ENCODE measurements at places on chromosomes 12 and 14.
A peak's percentile ranks its signal among the peaks of the same experiment; 100 is the strongest.

- DNase-seq: no peak
Measured at GRCh38 chr14:76125511-76125910, 26.2 kb upstream of the GPATCH2L start.

DNA sequence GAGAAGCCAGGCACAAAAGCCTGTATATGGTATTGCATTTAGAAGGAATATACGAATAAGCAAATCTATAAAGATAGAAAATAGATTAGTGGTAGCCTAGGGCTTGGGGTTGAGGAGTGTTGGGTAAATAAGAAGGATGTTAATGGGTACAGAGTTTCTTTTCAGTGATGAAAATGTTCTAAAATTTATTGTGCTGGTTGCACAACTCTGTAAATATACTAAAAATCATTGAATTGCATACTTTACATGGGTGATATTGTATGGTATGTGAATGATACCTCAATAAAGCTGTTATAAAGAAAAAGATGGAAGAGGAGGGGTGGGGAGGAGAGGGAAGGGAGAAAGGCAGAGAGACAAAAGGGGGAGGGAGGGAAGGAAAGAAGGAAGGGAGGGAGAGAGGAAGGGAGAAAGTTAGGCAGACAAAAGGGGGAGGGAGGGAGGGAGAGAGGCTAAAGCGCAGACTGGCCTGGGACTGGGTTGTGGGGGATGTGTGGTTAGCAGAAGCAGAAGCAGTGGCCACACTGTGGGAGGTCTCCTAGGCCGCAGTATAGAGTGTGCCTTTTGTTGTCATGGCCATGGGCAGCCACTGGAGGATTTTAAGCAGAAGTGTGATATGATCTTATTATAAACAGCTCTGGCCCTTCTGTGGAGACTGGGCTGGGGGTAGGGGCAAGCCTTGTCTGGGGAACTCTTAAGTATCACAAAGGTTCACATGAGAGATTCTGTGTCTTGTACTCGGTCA is 73.6 kb upstream of the ELK3 start:
- no peak for DNase-seq

DNA sequence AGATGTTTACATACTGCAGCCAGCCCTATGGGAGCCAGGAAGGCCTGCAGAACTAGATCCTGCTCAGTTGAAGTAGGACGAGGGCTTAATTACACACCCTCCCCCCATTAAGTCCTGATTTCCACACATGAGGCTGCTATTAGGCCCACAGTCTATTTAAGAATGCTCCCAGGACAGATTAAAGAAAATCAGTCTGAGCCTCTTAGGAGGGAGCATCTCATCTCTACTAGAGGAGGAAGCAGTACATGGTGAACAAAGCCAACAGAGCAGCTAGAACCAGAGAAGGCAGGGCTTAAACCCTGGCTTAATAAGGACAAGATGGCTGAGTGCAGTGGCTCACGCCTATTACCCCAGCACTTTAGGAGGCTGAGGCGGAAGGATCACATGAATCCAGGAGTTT is 55.8 kb upstream of the ARHGAP5 start:
- DNase-seq: no peak

DNA sequence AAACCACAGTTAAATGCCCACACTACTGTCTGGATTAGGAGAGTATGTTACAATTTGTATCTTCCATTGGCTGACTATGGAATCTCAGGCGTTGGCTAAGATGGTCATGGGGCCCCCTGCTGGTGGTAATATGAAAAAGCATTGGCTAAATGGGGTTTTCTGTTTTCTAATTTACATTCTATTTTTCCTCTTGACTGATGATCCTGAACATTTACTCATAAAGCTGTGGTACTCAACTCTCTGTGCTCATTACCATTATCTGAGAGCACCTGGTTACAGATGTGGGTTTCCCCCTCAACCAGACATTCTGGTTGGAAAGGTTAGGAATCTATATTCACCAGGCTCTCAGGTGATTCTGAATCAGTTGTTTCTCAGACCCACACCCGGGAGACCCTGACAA is 64.8 kb downstream of the WSCD2 start:
- no peak for DNase-seq

GRCh38 chr14:56199095-56199981 is 81.1 kb downstream of the PELI2 start:
- no peak for DNase-seq

DNA sequence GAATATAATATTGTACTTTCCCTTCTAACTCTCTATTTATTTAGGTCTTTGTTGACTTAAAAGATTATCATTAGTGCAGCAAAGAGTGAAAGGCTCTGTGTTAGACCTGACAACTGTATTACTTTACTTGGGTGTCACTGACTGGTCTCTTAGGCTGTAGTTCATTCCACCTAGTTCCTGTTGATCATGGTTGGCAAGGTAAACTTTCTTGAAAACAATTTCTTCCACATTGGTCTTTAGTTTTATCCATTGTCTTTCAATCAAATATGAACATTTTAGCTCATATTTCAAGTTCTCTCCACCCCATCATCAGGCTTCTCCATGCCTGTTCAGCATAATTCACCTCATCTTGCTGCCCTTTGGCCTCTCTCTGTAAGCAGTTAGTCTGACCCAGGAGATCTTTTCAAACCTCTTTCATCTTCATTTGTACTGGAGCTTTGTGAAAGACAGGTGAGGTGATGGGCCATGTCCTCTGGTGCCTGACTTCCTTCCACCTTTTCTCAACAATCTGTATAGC is 32.1 kb upstream of the PPM1H start:
- no peak for DNase-seq

GRCh38 chr14:37620856-37621255 is 25.4 kb downstream of the TTC6 start:
- DNase-seq: no peak

DNA sequence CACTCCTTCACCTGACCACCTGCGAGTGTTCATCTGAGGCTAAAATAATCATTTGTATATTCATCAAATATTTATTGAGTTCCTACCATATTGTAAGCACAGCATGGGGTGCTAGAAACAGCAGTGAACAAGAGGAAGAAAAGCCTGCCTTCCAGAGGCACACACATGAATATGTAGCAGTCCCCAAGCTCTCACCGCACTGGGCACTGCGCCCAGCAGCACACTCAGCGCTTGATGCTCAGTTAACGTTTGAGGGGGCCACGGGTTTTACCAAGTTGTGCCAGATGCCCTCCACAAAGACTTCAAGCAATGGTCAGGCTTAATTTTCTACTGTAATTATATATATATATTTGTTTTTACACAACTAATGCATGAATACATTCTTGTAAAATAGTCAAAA is 52.0 kb downstream of the HELB start:
- DNase-seq: peak; percentile 22

Data from spinal cord (tissue), 10 donors.